ENCODE measurements at places on chromosomes 7 and 10. TPM values are rescaled to one million over a fixed set of nuclear protein-coding genes. Genes with fewer than 3 reads are reported as not detected.
A peak's percentile ranks its signal among the peaks of the same experiment; 100 is the strongest.

- DNase-seq = no peak
Observed at GRCh38 chr10:75465450-75465827, 34.0 kb downstream of the LRMDA start.

- no peak for DNase-seq
Observed at GRCh38 chr10:17053513-17053912, 76.1 kb downstream of the CUBN start.

DNA sequence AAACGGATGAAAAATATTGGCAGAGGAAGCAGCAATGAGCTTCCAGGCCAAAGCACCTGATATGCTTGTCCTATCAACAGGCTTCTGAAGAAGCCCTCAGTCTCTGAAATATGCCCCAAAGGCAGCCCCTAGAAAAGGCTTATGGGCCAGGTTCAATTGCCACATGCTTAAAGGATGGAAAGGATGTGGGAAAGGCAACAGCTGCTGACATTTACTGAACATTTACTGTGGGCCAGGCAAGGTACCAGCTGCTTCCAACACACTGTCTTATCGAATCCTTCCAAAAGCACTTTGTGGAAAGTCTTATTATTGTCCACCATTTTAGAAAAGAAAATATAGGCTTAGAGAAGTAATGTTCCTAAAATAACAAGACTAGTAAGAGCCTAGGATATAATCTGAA lies 56.5 kb downstream of the DOCK4 start:
- DNase-seq = no peak

GRCh38 chr10:124652701-124653100 lies 91.5 kb downstream of the FAM53B start:
- DNase-seq = no peak

ACSM6 gene
- not detected for total RNA-seq

BTBD16 gene
- total RNA-seq = not detected

GRCh38 chr7:116736927-116737715 lies 65.1 kb downstream of the MET start:
- no peak for DNase-seq

DNA sequence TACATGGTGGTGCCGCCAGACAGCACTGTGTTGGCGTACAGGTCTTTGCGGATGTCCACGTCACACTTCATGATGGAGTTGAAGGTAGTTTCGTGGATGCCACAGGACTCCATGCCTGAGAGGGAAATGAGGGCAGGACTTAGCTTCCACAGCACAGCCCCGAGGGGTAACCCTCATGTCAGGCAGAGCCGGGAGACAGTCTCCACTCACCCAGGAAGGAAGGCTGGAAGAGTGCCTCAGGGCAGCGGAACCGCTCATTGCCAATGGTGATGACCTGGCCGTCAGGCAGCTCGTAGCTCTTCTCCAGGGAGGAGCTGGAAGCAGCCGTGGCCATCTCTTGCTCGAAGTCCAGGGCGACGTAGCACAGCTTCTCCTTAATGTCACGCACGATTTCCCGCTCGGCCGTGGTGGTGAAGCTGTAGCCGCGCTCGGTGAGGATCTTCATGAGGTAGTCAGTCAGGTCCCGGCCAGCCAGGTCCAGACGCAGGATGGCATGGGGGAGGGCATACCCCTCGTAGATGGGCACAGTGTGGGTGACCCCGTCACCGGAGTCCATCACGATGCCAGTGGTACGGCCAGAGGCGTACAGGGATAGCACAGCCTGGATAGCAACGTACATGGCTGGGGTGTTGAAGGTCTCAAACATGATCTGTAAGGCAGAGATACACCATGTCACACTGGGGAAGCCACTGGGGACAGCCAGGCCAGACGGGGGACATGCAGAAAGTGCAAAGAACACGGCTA lies 104.6 kb upstream of the TNRC18 start:
- no peak for DNase-seq

SYCE1 gene
- total RNA-seq = 2.1 TPM

HOXA6 gene
- 3.1 TPM for total RNA-seq

GRCh38 chr7:82726038-82726800 lies 282.6 kb upstream of the CACNA2D1 start:
- DNase-seq = no peak

MYO3A gene
- total RNA-seq = not detected

- DNase-seq = peak; percentile 95
Observed at GRCh38 chr7:63925626-63926460, 72.8 kb upstream of the ZNF722 start.

CALHM1 gene
- total RNA-seq = not detected

GRCh38 chr10:59557642-59558041 lies 152.0 kb downstream of the SLC16A9 start:
- DNase-seq = no peak

DNA sequence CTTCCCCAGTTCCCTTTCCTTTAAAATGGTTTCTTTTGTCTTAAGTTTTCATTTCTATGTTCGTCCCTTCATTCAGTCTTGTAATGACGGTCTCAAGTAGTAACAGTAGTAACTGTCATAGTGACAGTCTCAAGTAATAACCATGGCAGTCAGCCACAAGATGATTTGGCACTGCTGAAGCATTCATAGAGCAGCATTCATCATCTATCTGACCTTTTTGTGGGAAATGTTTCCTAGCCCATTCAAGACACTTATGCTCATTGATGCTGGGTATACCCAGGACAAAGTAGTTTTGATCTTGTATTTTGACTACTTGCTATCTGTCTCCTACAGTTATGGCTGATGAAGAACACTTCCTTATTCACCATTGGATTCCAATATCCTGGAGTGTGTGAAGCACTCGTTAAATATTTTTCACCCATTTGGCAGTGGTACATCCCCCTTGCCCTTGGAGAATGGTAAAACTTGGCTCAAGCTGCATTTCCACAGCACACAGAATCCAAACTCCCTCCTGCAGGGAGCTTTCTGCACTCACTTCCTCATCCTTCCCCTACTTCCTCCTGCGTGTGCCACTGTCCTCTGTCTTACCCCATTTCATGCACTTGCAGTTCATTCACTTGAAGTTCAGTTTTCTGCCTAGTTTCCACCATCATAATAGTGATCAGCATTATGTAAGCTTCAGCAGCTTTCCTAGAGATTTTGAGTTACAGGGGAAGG lies 19.0 kb downstream of the GIMAP4 start:
- DNase-seq = no peak

GRCh38 chr10:32990811-32991210 lies 32.8 kb upstream of the ITGB1 start:
- DNase-seq = no peak

All from mesenteric fat pad (tissue), 1 donor.